ENCODE measurements at places on chromosomes 1 and 21.

GRCh38 chr1:53971718-53972117 lies 25.6 kb downstream of the LRRC42 start:
- DNase-seq, result no peak

DNA sequence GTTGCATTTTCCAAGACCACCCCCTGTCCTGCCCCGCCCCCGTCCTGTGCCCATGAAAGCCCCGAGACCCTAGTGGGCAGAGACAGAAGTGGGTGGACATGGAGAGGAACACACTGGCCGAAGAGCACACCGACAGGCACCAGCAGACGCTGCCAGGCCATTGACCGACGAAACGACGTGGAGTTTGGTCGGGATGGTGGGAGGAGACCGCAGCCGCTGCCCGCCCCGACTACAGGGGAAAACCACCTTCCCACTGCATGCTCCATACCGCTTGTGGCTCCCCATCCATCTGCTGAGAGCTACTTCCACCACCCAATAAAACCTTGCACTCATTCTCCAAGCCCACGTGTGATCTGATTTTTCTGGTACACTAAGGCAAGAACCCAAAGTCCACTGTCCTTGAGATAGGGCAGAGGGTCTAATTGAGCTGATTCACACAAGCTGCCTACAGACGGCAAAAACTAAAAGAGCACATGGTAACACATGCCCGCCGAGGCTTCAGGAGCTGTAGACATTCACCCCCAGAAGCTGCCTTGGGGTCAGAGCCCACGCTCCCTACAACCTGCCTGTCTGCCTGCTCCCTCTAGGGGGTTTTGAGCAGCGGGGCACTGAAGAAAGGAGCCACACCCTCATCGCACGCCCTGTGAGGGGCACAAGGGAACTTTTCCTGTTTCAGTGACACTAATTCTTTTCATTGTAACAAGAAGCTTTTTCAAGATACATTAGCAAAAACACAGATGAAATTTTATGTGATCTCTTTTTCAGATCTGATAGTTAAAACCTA lies 81.2 kb upstream of the RAB3GAP2 start:
- DNase-seq, result no peak

DNA sequence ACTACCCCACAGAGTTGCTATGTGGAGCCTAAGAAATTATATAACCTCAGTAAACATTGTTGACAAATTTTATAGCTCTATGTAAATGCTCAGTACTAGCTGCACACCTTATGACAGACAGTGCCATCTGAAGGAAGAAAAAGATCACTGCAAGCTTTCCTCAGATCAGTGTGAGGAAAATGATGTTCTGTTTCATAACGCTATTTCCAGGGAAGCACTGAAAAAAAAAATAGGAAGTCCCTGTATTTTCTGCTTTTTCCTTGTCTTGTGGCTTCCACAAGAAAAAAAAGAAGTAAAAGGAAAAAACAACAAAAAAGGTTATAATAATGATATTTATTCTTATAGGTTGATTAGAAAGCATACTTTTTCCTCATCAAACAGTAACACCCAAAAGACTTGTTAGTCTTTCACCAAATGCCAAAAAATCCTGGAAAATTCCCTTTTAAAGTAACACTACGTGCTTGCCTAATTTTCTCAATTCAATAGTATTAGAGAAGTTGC lies 23.2 kb downstream of the LYST start:
- peak; percentile 39 for DNase-seq

- peak; percentile 22 for DNase-seq
Measured at GRCh38 chr1:211174375-211174774, 40.4 kb upstream of the KCNH1 start.

DNA sequence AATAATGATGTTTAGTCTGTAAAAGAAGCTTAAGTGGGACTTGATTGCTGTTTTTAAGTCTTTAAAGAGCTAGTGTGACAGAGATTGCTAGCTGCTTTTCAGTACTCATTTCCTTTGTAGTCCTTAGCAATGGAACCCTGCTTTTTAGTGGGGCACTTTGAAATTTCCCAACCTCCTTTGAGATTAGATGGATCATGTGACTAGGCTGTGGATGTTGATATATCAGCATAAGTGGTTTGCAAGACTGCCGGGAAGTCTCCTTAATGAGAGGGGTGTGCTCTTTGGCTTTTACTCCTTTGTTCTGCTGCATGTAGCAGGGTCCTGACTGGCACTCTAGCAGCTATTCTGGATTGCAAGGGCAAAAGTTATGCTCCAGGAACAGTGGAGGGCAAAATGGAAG lies 11.2 kb upstream of the RCOR3 start:
- no peak for DNase-seq

- peak; percentile 29 for DNase-seq
Measured at GRCh38 chr1:162943622-162944021, 82.6 kb upstream of the CCDC190 start.

DNA sequence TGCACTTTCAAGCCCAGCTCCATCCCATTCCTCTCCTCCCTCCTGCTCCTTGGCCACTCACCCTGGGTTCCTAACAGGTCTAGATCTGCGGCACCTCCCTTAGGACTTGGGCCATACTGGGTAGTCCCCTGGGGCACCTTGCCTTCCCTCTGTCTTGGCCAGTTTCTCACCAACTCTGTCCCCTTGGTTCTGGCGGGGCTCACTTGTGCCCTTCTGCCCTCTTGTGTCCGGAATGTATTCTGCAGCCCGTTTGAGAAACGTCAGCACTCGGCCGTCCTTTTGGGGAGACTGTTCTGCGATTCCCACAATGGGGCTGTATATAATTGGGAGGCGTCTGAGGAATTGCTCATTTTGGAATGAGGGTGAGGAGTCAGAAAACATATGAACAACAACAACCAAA lies 162.4 kb downstream of the ZSCAN20 start:
- peak; percentile 27 for DNase-seq

GRCh38 chr1:243465738-243466137 lies 209.9 kb downstream of the SDCCAG8 start:
- DNase-seq, result no peak

GRCh38 chr1:183180218-183180617 lies 5.8 kb upstream of the LAMC2 start:
- peak; percentile 62 for DNase-seq

DNA sequence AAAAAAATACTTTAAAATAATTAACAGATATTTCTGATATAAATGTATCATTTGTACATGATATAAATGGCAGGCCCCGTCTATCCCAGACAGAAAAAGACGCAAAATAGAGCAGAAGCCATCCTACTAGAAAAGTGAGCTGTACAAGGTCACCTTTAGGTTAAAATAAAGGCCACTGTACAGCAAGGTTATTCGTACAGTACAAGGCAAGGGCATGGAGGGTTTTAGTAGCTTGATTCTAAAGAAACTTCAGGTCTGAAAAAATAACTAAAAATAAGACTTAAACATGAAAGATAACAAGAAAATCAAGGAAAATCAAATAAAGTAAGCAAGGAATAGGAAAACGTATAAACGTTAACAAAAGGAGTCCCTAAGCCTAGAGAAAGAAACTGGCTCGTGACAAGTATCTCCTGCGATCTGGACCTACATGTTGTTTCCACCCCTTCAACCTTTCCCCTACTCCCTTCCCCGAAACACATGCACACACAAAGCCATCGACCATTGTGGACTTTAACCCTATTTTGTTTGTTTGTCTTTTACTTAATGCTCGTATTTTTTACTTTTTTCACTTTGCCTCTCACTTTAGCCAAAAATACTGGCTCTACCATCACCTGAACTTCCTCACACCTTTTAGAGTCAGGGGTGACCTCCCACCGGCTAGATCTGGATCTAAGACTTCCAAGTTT lies 26.5 kb upstream of the SLC30A10 start:
- DNase-seq, result no peak

DNA sequence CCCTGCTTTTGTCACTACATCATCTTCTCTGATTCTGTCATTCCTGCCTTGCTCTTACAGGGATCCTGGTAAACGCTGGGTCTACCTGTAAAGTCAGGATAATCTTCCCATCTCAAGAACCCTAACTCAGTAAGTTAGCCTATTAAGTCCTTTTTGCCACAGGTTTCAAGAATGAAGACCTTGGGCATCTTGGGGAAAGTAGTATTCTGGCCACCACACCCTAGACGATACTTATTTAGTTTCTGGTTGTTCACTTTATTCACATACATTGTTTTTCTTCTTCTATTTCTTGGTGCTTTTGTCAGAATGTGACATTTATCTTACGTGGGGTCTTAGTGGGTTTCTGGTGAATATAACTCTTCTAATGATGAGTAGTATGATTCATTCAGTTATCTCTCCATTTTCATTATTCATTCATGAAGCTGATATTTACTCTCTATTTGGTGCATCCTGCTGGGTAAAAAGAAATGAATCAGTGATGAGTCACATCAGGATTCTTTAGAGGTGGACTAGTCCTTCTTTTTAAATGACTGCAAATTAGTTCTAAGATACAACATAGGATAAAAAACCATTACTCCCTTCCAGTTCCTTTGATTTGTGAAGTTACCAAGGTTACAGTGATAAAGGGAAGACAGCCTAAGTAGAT lies 514.4 kb upstream of the B3GALT2 start:
- peak; percentile 88 for DNase-seq

DNA sequence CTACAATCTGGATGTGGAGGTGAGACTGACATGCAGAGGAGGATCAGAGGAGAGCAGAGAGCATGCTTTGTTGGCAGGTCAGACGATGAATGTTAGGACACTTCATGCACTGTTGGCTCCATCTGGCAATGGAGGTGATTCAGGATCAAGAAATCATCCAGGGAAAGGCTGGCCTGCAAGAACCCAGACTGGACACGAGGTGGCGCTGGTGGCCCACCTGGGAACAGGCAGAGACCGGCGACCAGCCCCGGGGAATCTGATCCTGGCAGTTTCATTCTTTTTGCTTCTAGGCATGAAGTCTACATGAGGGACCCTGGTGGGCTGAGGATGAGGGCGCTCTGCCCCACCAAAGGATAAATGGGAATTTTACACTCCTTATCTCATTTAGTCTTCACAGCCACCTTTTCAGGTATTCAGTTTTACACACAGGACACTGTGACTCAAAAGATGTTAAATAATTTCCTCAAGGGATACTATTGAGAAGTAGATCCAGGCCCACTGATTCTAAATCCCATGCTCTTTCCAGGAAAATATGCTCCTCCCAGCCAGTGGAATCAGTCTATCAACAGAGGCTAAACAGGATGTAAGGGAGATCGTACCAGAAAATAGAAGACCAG lies 26.2 kb upstream of the SCMH1 start:
- DNase-seq, result peak; percentile 69

- DNase-seq, result no peak
Measured at GRCh38 chr1:65830306-65830705, 37.6 kb downstream of the PDE4B start.

- DNase-seq, result no peak
Measured at GRCh38 chr1:3415260-3416090, 39.0 kb upstream of the ARHGEF16 start.

GRCh38 chr1:235624721-235625333 lies 24.8 kb downstream of the GNG4 start:
- DNase-seq, result peak; percentile 42

GRCh38 chr1:53592985-53593757 lies 134.0 kb downstream of the DMRTB1 start:
- DNase-seq, result no peak
